ENCODE measurements at places on chromosomes 4 and X.

- DNase-seq, result no peak
These were observed 167.6 kb downstream of the ARHGAP10 start for GRCh38 chr4:147899512-147899911.

- DNase-seq, result no peak
These were observed 605.2 kb upstream of the EPHA5 start for GRCh38 chr4:66275411-66276038.

- no peak for DNase-seq
These were observed 113.8 kb upstream of the NKX1-1 start for GRCh38 chr4:1519787-1520661.

- DNase-seq, result no peak
These were observed 52.9 kb downstream of the TRIM2 start for GRCh38 chr4:153257151-153257620.

GRCh38 chr4:175346376-175346775, 428.2 kb downstream of the ADAM29 start:
- DNase-seq, result no peak
